Putamen (tissue), 1 donor: ENCODE measurements at places on chromosomes 6 and 20.

GRCh38 chr20:47753576-47754387 is 31.5 kb downstream of the SULF2 start:
- no peak for DNase-seq

GRCh38 chr6:161961796-161962195 is 687.9 kb upstream of the AGPAT4 start:
- DNase-seq: no peak

DNA sequence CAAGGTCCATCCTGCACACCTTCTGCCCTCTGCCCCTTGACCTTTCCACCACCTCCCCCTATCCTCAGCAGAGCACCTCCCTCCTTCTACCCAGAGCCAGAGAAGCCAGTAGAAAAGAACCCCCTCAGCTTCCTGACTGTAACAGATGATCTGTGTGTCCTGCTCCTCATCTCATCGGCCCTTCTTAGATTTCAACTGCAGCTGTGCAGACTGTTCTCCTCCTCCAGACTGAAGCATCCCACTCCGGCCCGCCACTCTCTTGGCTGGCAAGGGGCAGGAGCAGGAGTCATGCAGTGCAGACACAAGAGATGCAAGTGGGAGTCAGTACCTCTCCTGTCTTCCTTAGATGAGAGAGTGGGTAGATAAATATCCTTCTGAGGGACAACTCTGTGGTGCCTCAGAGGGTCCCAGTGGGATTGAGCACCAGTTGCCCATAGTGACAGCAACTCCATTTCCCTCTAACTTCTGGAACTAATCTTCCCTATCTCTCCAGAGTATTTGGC is 163.5 kb upstream of the MLN start:
- no peak for DNase-seq

GRCh38 chr20:10075606-10076005 is 40.8 kb downstream of the ANKEF1 start:
- DNase-seq: no peak

DNA sequence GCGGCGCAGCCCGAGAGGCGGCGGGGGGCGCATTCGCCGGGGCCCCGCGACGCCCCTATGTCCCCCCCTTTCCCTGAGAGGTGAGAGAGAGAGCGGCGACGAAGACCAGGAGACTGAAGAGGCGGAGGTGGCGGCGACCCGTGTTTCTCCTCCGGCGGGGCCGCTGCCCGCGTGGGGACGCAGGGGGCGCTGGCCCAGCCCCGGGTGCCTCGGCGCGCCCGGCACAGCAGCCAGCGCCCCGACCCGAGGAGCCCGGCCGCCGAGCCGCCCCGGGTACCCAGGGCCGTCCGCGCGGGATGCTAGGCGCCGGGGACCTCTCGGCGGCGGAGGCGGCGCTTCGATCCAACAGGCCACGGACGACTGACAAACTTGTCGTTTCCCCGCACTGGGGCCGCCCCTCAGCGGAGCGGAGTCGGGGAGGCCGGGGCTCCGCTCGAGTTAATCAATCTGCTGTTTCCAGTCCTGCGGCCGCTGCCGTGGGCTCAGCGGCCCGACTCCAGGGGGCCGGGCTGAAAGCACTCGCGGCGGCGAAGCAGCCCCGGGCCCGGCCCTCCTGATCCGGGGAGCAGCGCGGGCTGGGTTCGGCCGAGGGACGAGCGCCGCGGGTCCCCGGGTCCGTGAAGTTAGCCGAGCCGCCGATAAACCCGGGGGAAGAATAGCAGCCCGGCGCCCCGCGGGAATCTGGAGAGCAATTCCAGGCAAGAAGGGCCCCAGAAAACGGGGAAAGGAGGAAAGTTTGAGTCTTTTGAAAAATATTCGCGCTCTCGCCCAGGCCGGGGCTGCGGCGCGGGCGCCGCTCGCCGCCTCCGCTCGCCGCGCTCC is 631 bp downstream of the MDGA1 start:
- no peak for DNase-seq

- peak; percentile 33 for DNase-seq
These were observed 359.8 kb downstream of the ZFAND3 start for GRCh38 chr6:38179300-38179699.

- no peak for DNase-seq
These were observed 45.7 kb downstream of the PPARD start for GRCh38 chr6:35388030-35388429.

DNA sequence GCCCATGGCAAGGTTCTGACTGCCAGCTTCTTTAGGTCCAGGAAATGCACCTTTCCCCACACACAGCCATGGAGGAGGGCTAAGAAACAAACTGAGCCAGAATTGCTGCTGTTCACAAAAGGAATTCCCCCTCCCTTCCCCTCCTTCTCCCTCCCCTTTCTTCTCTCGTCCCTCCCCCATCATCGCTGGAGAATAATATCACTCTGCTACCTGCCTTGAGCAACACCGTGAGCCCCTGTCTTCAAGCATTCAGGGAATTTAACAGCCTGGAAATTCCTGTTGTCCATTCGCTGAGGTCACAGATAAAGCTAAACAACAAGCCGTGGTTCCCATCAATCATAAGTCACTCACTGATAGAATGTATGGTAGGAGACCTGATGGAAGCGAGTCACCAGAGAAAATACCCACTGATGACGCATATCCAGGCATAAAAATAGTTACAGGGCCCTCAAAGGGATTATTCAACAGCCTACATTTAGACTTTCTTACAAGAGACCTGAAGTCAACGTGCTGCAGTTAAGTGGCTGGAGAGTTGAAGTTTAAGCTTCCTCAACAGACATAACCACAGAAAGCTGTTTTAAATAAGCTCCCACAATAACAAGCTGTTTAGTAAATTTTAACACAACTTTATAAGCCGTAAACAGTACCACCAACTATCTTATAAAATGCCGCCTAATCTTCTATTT is 59.7 kb downstream of the HIVEP2 start:
- peak; percentile 77 for DNase-seq

GRCh38 chr6:56655996-56656395 is 13.3 kb upstream of the DST start:
- no peak for DNase-seq

- no peak for DNase-seq
These were observed 145.7 kb upstream of the SULF2 start for GRCh38 chr20:47931002-47931401.

- no peak for DNase-seq
These were observed 122.2 kb downstream of the AFG1L start for GRCh38 chr6:108417027-108417426.

- no peak for DNase-seq
These were observed 1.1 kb downstream of the CCDC170 start for GRCh38 chr6:151494936-151495320.

DNA sequence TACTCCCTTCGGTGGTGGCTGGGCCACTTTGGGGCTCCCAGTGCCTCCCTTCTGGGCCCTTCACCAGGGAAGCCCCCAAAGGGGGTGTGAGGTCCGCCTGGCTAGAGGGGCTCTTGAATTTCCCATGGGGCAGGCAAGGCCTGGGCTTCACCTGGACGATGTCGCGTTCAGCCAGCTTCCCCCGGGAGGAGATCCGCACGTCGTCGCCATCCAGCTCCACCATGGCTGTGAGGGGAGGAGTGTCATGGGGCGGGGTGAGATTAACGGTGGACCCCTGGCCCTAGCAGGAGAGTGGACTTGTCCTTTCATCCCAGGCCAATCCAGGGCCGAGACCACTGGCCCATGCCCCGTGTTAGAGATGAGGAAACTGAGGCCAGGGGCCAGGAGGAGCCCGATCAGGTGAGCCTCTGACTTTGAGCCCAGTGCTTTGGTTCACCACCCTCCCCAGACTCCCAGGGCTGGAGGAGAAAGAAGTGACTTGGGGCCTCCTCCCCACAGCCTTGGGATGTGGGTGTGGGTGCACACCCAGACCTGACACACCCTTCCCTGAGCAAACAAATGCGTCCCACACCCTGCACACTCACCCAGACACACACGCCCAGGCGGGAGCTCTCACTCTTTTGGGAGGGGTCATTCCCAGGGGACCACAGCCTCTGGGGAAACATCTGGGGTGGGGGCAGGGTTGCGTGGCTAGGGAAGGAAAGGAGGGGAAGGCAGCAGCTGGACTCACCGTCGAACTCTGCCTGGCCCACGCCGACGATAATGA is 46.1 kb downstream of the RAB44 start:
- no peak for DNase-seq

DNA sequence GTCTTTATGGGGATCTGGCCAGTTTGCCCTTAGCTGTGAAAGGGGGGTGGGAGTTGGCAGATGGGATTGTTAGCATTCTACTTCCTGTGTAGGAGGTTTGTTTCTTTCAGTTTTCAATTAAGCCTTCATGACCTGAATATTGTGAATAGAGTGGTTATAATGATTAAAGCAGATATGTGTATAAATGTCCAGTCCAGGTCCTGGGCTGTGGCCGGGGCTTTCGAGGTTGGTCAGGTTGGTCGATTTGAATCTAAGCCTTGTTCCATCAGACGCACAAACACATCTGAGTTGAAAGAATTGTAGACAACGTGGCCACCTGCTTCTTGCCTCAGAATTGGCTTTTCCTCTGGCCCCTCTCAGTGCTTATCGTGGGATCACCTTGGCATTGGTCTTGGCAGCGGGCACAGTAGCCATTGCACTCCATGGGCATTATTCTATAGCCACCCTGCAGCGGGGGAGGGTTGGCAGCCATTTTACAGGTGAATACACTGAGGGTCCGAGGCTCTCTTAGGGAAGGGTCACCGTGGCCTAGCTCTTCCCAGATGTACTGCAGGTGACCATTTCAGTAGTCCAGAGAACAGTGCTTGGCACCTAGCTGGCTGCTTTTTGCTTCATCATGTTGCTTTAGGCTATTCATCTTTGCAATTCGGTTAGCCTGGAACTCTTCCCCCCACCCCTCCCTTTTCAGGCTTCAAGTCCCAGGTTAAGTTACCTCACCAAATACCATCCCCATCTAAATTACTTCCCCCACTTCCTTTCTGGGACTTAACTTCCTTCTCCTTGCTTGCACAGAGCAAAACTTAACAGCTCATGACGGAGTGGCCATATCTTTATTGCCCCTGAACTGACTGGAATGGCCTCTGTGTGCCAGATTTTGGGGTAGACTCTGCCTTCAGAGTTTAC is 1.1 kb downstream of the RNF114 start:
- no peak for DNase-seq

- no peak for DNase-seq
These were observed 39.8 kb upstream of the RSPO4 start for GRCh38 chr20:1041845-1042390.

GRCh38 chr20:63873477-63873971 is 8.5 kb downstream of the TPD52L2 start:
- no peak for DNase-seq

DNA sequence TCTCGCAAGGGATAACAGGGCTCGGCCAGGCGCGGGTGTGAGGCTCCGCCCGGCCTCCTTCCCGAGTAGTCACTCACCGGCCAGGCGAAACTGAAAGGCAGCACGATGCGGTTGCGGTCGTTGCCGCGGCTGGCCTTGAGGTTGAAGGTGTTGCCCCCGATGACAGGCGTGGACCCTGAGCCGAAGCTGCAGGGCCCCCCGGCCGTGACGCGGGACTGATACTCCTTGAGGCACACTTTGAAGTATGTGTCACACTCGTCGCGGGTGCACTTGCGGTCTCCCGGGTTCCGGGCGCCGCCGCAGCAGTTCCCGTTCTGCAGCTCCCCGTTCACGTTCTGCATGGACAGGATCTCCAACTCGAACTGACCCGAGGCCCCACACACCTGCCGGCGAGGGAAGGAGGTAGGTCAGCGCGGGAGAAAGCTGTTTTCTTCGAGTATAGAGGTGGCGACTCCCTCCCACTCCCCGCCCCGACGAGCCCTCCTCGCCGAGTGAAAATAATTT is 1.1 kb downstream of the JAG1 start:
- DNase-seq: no peak

DNA sequence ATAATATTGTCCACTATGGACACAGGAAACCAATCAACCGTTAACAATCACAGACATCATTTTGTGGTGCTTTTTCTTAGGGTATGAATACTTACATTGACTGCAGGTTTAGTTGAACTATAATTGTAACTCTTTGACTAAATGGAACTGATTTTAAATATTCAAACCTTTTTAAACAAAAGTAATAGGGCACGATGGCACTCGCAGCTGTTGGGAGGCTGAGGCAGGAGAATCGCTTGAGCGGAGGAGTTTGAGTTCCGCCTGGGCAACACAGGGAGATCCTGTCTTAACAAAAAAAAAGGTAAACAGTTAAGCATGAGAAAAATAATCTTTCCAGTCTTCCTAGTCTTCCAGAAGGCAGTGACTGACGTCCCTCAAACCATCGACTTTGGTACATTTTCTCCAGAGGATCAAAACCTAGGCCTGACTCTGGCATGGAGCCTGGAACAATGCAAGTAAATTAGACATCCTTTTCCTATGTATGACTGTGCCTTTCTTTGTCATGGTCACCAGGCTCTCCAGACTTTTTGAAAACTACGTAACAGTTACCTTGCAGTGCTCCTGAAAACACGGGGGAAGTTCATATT is 16.6 kb upstream of the PRDM13 start:
- no peak for DNase-seq

- DNase-seq: no peak
These were observed 49.8 kb downstream of the CFAP61 start for GRCh38 chr20:20102163-20102562.

DNA sequence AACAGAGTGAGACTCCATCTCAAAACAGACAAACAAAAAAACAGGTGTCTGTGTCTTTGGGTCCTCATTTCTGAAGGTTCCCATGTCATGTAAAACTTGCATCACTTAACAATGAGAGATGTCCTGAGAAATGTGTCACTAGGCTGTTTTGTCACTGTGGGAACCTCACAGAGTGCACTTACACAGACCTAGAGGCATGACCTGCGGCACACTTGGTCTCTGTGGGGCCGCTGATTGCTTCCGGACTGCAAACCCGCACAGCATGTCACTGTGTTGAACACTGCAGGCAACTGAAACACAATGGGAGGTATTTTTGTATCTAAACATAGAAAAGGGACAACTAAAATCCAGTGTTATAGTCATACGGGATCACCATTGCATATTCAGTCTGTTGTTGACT is 42.3 kb upstream of the TMEM181 start:
- no peak for DNase-seq

DNA sequence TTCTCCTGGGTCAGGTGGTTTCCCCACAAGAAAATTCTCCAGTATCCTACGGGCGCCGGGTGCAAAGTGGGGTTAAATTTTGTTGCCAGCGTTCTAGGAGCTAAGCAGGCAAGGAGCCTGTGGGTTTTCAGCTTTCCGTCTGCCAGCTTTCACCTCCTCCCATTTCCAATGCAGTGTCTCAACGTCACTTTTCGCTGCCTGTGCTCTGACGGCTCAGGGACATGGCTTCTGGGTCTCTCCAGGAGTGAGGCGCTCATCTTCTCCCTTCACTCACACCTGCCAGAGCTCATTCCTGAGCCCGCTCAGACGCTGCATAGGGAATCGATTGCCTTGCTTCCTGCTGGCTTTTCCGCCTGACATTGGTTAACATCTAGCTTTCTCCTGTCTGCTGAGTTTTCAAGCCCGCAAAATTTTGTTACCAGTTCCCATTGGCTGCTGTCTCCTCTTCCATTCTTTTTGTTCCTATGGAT is 7.3 kb upstream of the NAA20 start:
- DNase-seq: peak; percentile 69

DNA sequence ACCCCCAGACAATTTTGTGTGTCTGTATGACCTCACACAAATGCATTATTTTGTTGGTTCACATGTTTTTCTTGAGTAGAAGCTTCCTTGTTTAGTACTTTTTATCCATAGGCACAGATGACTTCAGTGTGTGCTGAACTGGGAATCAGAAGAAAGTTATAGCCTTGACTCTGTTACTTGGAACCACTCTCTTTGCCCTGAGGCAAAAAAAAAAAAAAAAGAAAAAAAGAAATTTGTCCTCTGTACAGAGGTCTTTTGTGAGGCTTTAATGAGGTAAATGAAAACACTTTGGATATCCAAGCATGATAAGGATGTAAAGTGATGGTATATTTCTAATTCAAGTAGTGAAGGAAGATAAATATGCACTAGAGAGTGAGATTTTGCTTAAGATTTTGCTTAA is 51.9 kb downstream of the TRMT11 start:
- DNase-seq: no peak
